ENCODE measurements at places on chromosomes 13 and 19. TPM values are rescaled to one million over a fixed set of nuclear protein-coding genes. Genes with fewer than 3 reads are reported as not detected.
A peak's percentile ranks its signal among the peaks of the same experiment; 100 is the strongest.

- no peaks in the 10 kb centered on the region for H3K27me3 ChIP-seq
- no peak overlapping the region for H3K27ac ChIP-seq
- H3K4me1 ChIP-seq = no peaks in the 10 kb centered on the region
These were observed 167.0 kb downstream of the NUFIP1 start for GRCh38 chr13:44822291-44822690.

The FRY gene
- polyA plus RNA-seq = 1.0 TPM

The LENG1 gene
- 17.5 TPM for polyA plus RNA-seq

DNA sequence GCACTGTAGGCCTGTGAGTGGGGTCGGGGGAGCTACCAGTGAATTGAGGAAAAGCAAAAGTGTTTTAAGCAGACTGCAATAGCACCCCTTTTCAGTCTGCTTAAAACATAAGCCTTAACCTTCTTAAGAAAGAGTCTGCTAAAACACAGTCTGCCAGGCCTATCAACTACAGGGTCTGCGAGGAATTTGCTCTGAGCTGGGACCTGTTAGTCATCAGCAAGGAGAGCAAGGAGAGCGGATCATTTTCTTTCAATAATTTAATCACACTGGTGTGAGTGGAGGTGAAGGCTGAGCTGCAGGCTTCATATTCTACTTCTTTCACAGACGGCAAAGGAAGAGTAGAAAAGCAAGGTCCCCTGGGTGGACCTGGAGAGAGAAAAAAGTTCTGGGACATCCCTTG, 342.7 kb downstream of the ENOX1 start:
- H3K4me3 ChIP-seq = no peak overlapping the region
- H3K27me3 ChIP-seq = no peaks in the 10 kb centered on the region
- DNase-seq = no peak
- no peaks in the 10 kb centered on the region for H3K4me1 ChIP-seq
- H3K36me3 ChIP-seq = no peaks in the 10 kb centered on the region
- no peak overlapping the region for H3K27ac ChIP-seq

The ZNF850 gene
- 0.72 TPM for polyA plus RNA-seq

The SMIM44 gene
- not detected for polyA plus RNA-seq

The MISP gene
- not detected for polyA plus RNA-seq

DNA sequence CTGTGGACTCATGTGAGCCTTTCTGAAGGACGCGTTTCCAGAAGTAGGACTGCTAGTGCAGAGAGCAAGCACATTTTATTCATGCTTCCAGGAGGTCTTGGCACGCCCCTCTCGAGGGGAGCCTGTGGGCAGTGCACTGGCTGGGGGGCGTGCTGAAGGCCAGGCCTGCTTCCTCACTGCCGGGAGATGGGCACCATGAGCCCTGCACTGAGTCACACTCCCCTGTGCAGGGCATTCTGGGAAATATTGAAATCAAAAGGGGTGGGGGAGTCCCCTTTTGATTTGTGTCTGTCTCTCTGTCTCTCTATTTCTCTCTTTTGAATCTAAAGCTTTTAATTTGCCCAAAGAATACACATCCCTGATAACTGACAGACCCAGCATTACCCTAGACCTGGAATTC, 34.0 kb downstream of the DPF1 start:
- no peak overlapping the region for H3K4me3 ChIP-seq
- no peaks in the 10 kb centered on the region for H3K4me1 ChIP-seq
- peaks cover 1% of the 10 kb centered on the region for H3K36me3 ChIP-seq
- H3K27me3 ChIP-seq = no peaks in the 10 kb centered on the region

DNA sequence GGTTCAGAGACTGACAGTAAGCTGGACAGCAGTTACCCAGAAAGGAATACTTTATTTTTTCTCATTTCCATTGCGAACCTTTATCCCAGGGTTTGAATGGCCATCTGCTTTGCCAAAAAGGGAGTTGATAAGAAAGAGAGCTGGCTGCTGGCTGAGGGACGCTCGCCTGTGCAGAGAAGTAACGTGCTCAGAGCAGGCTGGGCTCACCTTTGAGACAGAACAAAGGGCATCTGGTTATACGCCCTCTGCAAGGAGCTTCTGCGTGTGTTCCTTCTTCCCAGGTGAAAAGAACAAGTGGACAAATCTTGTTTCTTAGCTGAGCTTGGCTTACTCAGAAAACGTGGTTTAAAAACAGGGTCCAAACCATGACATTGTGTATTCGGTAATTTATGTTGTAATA, 47.4 kb downstream of the EFNB2 start:
- peaks cover 8% of the 10 kb centered on the region for H3K27me3 ChIP-seq
- no peak for DNase-seq

GRCh38 chr19:38706792-38707511, 37.3 kb downstream of the CAPN12 start:
- no peak overlapping the region for H3K4me3 ChIP-seq
- H3K27me3 ChIP-seq = no peaks in the 10 kb centered on the region
- H3K27ac ChIP-seq = no peak overlapping the region
- no peaks in the 10 kb centered on the region for H3K4me1 ChIP-seq

The C1QTNF9B gene
- not detected for polyA plus RNA-seq

GRCh38 chr13:100842136-100842535, 167.5 kb upstream of the TMTC4 start:
- peaks cover 3% of the 10 kb centered on the region for H3K27me3 ChIP-seq
- no peak for DNase-seq
- no peak overlapping the region for H3K27ac ChIP-seq
- no peak overlapping the region for H3K4me3 ChIP-seq

GRCh38 chr13:46858776-46859175, 38.1 kb downstream of the HTR2A start:
- no peak for DNase-seq
- H3K4me1 ChIP-seq = no peaks in the 10 kb centered on the region
- no peak overlapping the region for H3K27ac ChIP-seq
- no peaks in the 10 kb centered on the region for H3K36me3 ChIP-seq

The IL4I1 gene
- 0.20 TPM for polyA plus RNA-seq

- H3K4me1 ChIP-seq = peaks cover 12% of the 10 kb centered on the region
- H3K4me3 ChIP-seq = no peak overlapping the region
- H3K36me3 ChIP-seq = no peaks in the 10 kb centered on the region
- no peak overlapping the region for H3K27ac ChIP-seq
- DNase-seq = no peak
These were observed 43.3 kb downstream of the VWA8 start for GRCh38 chr13:41917641-41918040.

The USE1 gene
- 47.6 TPM for polyA plus RNA-seq

The TDRD3 gene
- 9.0 TPM for polyA plus RNA-seq

DNA sequence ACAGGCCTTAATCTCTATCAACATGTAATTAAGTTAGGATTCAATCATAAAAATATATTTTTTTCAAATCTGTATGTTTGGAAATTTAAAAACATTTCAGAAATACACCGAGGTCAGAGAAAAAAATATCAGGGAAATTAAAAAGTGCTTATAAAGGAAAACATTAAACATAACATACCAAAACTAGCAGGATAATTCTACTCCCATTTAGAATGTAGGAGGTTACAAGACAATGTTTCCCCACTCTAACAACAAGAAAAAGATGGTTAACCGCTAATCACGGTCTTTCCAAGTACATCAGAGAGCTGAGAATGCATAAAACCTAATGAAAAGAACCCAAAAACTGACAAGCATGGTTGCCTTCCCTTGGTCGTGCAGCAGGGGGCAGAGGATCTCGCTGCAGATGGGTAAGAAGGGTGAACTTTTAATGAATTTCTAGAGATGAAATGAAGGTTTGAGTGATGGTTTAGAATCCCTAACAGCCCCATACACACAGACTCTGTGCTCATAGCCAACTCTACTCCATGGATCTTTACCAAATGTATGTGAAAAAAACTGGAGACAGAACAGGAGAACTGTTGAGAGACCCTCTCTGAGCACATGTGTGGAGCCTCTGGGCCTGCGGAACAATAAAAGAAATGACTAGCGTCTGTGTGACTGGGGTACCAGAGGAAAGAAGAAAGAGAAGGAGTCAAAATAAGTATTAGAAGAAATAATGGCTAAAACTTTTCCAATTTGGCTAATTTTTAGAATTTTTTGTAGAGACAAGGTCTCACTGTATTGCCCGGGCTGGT, 51.3 kb upstream of the LSM14A start:
- no peaks in the 10 kb centered on the region for H3K36me3 ChIP-seq
- H3K27ac ChIP-seq = no peak overlapping the region
- H3K4me3 ChIP-seq = no peak overlapping the region

The IFI30 gene
- 7.1 TPM for polyA plus RNA-seq

DNA sequence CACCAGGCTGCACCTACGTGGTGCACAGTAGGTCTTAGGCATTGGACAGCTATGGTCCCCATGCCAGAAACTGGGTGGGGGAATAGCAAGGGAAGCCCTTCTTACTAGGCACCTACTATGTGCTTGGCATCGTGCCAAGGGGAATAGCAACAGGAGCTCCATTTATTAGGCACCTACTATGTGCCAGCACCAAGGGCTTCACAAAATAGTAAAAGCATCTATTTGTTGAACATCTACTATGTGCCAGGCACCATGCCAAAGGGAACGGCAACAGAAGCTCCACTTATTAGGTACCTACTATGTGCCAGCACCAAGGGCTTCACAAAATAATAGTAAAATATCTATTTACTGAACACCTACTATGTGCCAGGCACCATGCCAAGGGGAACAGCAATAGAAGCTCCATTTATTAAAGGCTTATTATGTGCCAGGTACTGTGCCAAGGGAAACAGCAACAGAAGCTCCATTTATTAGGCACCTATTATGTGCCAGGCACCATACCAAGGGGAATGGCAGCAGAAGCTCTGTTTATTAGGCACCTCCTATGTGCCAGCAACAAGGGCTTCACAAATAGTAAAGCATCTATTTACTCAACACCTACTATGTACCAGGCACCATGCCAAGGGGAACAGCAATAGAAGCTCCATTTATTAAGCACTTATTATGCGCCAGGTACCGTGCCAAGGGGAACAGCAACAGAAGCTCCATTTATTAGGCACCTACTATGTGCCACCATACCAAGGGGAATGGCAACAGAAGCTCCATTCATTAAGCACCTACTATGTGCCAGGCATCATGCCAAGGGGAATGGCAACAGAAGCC, 108.5 kb downstream of the PTPRS start:
- no peak overlapping the region for H3K4me3 ChIP-seq
- no peaks in the 10 kb centered on the region for H3K27me3 ChIP-seq
- peak; percentile 1 for DNase-seq
- H3K36me3 ChIP-seq = no peaks in the 10 kb centered on the region

- H3K27me3 ChIP-seq = no peaks in the 10 kb centered on the region
- no peaks in the 10 kb centered on the region for H3K36me3 ChIP-seq
- DNase-seq = no peak
- H3K4me1 ChIP-seq = no peaks in the 10 kb centered on the region
These were observed 143.4 kb downstream of the ZIC5 start for GRCh38 chr13:99828123-99828522.

DNA sequence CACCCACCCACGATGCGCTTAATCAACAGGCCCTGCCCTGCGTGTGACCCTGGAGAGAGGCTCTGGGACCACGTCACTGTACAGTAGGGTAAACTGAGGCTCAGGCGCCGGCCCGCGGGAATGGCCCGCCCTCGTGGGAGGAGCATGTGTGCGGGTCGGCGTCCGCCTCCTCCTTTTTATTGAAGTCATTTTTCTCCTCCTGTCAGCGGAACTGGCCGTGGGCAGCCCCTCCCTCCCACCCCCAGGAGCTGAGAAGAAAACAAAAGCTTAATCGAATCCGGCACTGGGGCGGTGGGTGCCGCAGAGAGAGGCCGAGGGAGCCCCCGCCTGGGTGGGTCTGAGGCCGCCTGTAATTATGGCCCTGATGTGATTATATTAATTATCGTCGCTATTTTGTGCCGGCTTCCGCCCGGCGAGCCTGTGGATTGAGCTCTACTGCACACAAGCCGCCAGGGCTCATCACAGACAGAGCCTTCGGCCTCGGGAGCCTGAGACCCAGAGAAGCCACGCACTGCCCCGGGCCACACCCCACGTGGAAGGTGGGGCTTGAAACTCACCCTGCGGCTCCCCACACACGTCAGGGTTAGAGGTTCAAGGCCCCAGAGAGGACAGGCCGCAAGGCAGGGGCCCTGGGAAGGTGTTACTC, 7.0 kb downstream of the C2CD4C start:
- no peaks in the 10 kb centered on the region for H3K4me1 ChIP-seq
- no peak overlapping the region for H3K27ac ChIP-seq
- no peak overlapping the region for H3K4me3 ChIP-seq
- H3K27me3 ChIP-seq = no peaks in the 10 kb centered on the region
- no peak for DNase-seq

- H3K36me3 ChIP-seq = peaks cover 8% of the 10 kb centered on the region
- peaks cover 6% of the 10 kb centered on the region for H3K4me1 ChIP-seq
- H3K27me3 ChIP-seq = no peaks in the 10 kb centered on the region
- H3K4me3 ChIP-seq = no peak overlapping the region
- H3K27ac ChIP-seq = no peak overlapping the region
These were observed 48.2 kb downstream of the DPY19L3 start for GRCh38 chr19:32453736-32454135.

The LHB gene
- not detected for polyA plus RNA-seq

DNA sequence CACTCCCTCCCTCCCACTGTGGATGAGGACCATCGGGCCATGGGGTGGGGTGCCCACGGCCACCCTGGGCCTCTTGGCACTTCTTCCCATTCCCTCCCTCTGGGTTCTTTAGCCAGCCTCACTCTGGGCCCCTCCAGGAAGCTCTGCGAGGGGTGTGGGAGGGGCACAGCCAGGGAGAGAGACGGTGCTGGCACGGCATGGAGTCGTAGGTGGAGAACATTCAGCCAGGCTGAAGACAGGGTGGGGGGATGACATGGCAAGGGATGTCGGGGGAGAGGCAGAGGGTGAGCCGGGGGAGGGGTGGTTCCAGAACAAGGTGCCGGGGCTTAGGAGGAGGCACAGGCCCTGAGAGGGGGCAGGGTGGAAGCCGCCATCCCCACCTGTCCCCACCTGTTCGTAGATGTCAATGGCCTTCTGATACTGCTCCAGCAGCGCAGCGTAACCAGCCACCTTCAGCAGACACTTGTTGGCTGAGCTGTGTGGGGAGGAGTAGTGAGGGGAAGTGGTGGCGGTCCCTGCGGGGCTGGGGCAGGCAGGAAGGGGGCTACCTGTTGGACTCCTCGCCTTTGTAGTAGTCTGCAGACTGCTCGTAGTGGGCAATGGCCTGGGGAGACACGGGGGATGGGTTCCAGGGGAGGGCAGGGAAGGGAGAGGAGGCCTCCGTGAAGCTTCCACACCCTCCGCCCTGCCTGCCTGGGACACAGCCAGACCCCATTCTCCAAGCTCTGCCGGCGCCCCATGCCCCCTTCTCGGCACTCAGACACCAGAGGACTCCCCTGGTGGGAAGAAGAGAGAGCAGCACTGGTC, 8.8 kb upstream of the KPTN start:
- no peaks in the 10 kb centered on the region for H3K27me3 ChIP-seq
- peaks cover 43% of the 10 kb centered on the region for H3K36me3 ChIP-seq
- H3K4me1 ChIP-seq = no peaks in the 10 kb centered on the region
- H3K27ac ChIP-seq = no peak overlapping the region

DNA sequence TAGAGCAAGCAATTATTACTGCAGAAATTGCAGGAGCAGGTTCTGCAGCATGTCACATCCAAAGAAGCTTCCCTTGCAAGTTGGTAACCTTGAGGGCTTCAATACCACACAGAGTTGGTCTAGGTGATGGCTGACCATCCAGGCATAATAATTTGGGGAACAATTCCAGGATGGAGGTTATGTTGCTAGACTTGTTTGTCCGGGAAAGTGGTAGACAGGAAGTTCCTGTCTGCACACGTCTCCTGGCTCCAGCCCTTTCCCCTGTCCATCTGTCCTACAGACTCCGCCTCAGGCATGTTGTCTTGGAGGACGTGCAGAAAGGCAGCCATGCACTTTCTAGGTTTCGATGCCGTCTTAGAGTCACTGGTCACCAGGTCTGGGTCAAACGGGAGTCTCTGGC, 26.0 kb downstream of the DPRX start:
- no peaks in the 10 kb centered on the region for H3K4me1 ChIP-seq
- H3K36me3 ChIP-seq = no peaks in the 10 kb centered on the region
- no peaks in the 10 kb centered on the region for H3K27me3 ChIP-seq
- H3K27ac ChIP-seq = no peak overlapping the region

The FAM174C gene
- polyA plus RNA-seq = 89.4 TPM

The ZNF180 gene
- 11.5 TPM for polyA plus RNA-seq

- no peak for DNase-seq
- H3K4me1 ChIP-seq = no peaks in the 10 kb centered on the region
- no peak overlapping the region for H3K4me3 ChIP-seq
- H3K27ac ChIP-seq = no peak overlapping the region
These were observed 682.7 kb upstream of the ARGLU1 start for GRCh38 chr13:107250628-107251027.

All from CD4-positive, CD25-positive, alpha-beta regulatory T cell (primary cell).